ENCODE measurements at places on chromosomes 16 and 17.

DNA sequence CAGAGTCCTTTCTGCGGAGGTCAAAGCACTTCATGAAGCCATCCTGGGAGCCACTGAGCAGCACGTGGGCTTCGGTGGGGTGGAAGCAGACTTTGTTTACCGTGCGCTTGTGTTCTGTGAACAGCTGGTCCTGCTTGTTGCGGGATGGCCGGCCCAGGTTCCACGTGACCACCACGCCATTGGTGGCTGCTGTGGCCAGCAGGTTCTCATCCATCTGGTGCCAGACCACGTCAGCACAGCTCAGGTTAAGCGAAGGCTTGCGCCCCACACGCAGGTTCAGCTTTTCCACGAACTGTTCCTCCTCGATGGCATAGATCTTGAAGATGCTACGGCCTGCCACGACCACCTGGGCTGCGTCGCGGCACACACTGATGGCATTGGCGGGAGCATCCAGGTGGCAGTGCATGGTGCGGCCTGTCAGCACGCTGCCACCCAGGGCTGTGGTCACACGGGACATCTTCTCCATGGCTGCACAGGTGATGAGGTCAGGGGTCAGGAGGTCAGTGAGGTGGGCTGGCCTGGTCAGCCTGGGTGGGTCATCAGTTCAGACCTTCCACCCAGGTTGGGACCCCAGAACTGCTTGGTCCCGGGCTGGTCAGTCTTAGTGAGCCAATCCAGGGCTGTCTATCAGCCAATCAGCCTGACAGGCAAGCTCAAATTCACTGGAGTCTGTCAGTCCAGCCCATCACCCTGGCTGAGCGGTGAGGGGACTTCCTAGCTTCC is 862 bp downstream of the WDR24 start:
- no peak for DNase-seq

- peak; percentile 74 for DNase-seq
These were observed 90.9 kb downstream of the MYH11 start for GRCh38 chr16:15765880-15766279.

DNA sequence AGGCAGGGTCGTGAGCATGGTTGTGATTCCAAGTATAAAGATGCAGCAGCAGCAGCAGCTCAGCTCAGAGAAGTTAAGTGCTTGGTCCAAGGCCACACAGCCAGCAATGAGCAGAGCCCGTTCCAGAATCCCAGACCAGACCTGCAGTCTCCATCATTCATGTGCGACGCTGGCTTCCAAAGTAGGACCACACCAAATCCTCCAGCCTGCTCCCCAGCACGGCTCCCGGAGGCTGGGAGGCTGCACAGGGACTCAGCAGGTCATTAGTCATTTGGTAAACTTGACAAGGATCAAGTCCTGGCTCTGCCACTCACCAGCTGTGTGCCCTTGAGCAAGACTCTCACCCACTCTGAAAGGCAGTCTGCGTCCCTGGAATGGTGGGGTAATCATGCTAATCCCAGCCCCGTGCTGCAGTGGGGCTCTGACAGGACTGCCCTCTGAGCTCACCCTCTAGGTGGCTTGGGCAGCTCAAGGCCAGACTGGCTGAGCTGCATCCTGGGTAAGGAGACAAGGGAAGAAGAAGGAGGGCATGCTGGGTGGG is 95.1 kb upstream of the TMEM132E start:
- no peak for DNase-seq

- no peak for DNase-seq
These were observed 102.8 kb downstream of the MYO1D start for GRCh38 chr17:32773856-32774694.

DNA sequence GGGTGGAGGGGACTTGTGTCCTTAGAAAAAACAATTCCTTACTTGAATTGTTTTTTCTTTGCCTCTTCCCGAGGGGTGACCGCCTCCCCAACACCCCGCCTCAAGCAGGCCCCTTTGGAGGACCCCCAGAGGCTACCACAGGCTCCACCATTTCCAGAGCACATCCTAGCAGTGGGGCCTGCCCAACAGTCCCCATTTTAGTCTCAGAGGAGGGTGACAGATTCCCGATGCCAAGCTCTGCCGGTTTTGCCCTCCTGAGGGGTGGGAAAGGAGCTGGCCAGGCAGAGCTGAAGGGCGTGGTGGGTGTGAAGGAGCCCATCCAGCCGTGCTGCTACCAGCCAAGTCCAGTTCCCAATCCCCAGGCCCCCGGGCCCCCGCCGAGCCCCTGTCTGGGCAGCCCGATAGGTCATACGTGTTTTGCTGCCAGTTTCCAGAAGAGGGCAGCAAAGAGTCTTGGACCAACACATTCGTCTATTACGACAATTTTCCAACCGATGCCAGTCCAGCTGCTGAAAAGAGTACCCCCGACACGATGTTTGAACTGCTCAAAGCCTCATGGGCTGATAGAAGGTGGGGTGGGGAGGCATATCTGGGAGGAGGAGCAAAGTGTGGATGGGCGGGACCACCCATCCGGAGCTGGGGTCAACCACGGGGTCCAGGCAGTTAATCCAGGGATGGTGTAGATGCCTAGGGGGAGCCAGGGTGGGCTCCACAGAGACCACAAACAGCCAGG is 18.8 kb upstream of the GAA start:
- DNase-seq = peak; percentile 87

DNA sequence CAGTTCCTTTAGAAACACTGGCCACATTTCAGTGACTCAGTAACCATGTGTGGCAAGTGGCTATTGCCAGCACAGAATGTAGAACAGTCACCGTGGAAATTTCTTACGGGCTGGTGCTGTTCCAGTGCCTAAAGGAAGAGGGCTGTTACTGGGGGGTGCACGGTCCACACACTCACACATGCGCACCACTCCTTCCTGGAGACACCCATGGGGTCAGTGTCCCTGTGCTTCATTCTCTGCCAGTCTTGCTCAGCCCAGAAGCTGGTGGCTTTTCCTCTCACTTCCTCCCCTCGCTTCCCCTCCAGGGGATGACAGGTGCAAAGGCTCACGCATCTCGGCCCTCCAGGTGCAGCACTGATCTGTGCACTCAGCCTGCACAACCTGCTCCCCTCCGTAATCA is 115.6 kb downstream of the CCDC182 start:
- no peak for DNase-seq

DNA sequence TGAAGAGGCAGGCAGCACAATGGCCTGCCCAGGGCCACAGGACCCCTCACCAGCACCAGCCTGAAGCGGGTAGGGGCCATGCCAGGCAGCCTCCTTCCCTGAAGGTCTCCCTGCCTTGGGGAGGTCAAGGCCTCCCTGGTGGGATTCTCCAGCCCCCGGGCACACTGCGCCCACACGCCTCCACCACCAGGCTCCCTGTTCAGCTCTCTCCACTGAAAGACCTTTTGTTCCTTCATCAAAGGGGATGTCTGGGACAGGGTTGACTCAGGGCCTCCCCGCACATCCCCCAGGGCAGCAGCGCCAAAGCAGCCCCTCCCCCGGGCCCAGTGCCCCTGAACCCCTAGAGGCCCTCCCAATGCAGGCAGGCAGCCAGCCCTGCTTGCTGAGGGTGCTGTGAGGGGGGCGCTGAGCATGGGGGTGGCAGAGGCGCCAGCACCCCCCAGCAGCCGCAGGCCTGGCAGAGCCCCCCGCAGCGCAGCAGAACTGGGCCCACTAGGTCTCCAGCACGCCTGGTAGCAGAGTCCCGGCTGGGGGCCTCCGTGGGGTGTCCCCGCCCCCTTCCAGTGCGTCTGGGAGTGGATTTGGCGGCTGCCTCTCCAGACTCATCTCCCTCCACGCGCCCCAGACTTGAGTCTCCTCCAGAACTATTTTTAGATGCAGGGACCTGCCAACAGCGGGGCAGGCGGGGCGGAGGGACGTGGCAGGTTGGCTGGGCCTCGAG is 13.1 kb downstream of the BCAR1 start:
- no peak for DNase-seq

- DNase-seq = no peak
These were observed 14.4 kb downstream of the GINS2 start for GRCh38 chr16:85674418-85674755.

- DNase-seq = no peak
These were observed 782.4 kb upstream of the SOX9 start for GRCh38 chr17:71338396-71338795.

- no peak for DNase-seq
These were observed 57.9 kb upstream of the SLC12A3 start for GRCh38 chr16:56807011-56807675.

- no peak for DNase-seq
These were observed 4.9 kb downstream of the JPH3 start for GRCh38 chr16:87607223-87607622.

- no peak for DNase-seq
These were observed 94.2 kb downstream of the NTN1 start for GRCh38 chr17:9115214-9116191.

DNA sequence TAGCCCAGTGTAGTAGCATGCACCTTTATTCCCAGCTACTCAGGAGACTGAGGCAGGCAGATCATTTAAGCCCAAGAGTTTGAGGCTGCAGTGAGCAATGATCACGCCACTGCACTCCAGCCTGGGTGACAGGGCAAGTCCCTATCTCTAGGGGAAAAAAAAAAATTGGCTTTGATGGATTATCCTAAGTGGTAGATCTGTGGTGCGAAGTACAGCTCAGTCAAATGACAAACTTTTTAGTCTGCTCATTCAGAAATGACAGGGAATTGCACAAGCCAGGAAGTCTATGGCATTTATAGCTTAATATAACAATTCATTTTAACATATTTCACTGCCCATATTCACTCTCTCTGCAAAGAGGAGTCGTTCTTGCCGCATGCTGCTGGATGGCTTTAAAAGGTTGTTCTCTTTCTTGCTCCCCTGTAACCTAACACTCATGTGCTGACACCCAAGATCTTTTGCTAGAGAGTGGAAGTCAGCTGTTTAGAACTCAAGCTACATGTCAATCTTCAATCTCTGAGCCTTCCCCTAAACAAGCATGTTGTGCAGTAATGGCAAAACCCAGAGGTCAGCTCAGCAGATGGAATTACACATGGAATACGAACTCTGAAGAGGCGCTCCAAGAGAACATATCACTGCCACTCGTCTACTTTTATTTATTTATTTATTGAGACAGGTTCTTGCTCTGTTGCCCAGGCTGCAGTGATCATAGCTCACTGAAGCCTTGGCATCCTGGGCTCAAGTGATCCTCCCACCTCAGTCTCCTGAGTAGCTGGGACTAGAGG is 32.8 kb downstream of the RNF157 start:
- DNase-seq = no peak

- DNase-seq = no peak
These were observed 1.3 kb downstream of the CDH13 start for GRCh38 chr16:82628088-82628423.

DNA sequence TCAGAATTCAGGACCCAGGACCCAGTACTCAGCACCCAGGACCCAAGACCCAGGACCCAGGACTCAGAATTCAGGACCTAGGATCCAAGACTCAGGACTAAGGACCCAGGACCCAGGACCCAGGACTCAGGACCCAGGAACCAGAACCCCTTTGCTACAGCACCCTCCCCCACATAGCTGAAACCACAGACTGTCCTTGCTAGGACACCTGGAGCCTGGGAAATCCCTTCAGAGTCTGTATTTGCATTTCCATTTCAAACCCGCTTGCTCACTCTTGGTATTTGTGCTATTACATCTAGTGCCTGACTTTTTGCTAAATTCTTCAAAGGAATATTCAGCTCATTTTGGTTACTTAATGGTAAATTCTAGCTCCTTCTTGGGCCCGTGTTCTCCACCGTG is 275.8 kb upstream of the MAF start:
- no peak for DNase-seq

DNA sequence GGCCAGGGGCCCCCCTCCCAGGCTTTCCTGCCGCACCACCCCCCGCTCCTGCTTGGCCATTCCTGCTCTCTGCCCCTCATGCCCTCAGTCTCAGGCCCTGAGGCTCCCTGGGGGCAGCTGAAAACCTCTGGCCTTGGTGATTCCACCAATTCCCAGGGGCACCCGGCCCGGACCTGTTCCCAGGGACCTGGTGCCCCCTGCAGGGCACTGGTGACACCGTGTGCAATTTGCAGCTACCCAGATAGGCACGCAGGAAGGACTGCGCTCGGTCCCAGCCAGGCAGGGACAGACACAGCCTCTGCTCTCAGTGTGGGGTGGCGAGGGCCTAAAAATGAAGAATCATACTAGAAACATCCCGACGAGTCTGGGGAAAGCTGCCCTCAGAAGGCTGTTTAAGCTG is 13.4 kb downstream of the WFDC1 start:
- DNase-seq = peak; percentile 75

DNA sequence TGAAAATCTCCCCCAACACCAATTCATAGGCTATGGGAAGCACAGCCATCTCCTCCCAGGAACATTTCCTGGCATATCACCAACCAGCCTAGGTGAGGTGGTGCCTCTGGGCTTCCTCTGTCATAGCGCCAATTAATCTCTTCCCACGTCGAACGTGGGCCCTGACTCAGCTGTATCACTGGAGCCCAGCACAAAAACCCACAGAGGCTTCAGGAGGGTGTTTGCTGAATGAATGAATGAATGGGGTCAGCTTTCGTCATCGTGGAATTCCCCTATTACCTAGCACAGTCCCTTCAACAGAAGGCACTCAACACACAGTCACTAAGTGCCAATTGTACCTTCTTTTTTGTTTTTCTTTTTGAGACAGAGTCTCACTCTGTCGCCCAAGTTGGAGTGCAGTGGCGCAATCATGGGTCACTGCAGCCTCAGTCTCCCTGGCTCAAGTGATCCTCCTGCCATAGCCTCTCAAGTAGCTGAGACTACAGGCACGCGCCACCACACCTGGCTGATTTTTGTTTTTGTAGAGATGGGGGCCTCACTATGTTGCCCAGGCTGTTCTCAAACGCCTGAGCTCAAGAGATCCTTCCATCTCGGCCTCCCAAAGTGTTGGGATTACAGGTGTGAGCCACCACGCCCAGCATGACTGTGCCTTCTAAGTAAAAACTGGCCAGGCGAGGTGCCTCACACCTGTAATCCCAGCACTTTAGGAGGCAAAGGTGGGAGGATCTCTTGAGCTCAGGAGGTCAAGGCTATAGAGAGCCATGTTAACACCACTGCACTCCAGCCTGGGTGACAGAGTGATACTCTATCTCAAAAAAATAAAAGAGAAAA is 4.1 kb downstream of the ZNF688 start:
- no peak for DNase-seq

GRCh38 chr17:17924131-17924856 is 47.9 kb downstream of the TOM1L2 start:
- DNase-seq = no peak
